ENCODE measurements at places on chromosomes 5 and 9.

DNA sequence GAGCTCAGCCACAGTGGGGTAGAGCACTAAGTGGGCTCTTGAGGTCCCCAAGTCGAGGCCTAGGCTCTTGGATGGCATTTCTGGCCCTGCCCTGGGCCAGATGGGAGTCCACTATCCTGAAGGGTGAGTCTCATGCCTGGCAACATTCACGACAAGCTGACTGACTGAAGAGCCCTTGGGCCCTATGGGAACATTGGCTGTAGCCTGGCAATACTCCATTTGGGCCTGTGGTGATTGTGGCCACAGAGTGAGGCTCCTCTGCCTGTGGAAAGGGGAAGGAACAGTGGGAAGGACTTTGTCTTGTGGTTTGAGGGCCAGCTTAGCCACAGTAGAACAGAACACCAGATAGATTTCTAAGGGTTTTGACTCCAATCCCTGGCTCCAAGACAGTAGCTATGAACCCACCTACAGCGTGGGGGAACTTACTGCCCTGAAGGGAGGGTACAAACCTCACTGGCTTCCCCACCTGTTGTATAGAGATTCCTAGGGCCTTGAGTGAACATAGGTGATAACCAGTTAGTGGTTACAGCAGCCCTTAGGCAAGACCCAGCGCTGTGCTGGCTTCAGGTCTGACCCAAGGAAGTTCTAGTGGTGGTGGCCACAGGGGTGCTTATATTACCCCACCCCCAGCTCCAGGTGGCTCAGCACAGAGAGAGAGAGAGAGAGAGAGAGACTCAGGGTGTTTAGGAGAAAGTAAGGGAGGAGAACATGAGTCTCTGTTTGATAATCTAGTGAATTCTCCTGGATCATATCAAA, 72.4 kb downstream of the KIAA0825 start:
- no peaks in the 10 kb centered on the region for H3K36me3 ChIP-seq
- no peak for DNase-seq
- H3K4me3 ChIP-seq = no peak overlapping the region
- no peak overlapping the region for H3K27ac ChIP-seq

- peak; percentile 9 for DNase-seq
- H3K4me1 ChIP-seq = no peaks in the 10 kb centered on the region
- H3K4me3 ChIP-seq = no peak overlapping the region
- H3K36me3 ChIP-seq = no peaks in the 10 kb centered on the region
- H3K27me3 ChIP-seq = no peaks in the 10 kb centered on the region
Measured at GRCh38 chr5:160129841-160130240, 10.6 kb upstream of the PWWP2A start.

DNA sequence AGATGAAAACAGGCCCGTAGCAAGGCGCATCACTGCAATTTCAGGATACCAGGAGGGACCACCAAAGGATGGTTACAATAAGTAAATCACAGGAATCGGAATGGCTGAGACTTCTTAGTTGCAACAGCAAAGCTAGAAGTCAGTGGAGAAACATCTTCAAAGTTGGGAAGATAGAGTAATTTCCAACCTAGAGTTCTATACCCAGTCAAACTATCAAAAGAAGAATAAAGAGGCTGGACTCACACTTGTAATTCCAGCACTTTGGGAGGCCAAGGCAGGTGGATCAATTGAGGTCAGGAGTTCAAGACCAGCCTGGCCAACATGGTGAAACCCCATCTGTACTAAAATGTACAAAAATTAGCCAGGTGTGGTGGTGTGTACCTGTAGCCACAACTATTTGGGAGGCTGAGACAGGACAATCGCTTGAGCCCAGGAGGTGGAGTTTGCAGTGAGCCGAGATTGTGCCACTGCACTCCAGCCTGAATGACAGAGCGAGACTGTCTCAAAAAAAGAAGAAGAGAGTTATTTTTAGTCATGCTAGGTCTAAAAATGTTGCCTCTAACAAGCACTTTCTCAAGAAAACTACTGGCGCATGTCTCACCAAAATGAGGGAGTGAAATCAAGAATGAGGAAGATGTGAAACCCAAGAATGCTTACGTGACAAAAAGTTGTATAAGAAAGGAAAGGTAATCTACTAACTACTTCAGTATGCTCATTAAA, 267.7 kb downstream of the DENND1A start:
- H3K36me3 ChIP-seq = 0 out of 2 replicates have a peak, but pooled peaks cover 1% of the 10 kb centered on the region
- no peak overlapping the region for H3K4me3 ChIP-seq
- no peak overlapping the region for H3K27ac ChIP-seq
- no peak for DNase-seq

- peak; percentile 68 for DNase-seq
- H3K27ac ChIP-seq = 0 out of 2 replicates have a peak overlapping the region, but pooled peaks have one; percentile 10
- H3K27me3 ChIP-seq = no peaks in the 10 kb centered on the region
- no peak overlapping the region for H3K4me3 ChIP-seq
- H3K36me3 ChIP-seq = no peaks in the 10 kb centered on the region
- peaks cover 20% of the 10 kb centered on the region for H3K4me1 ChIP-seq
Measured at GRCh38 chr5:133244242-133244641, 192.4 kb downstream of the HSPA4 start.

Measured in IMR-90 (cell line).